ENCODE measurements at places on chromosomes 3 and 15.
A peak's percentile ranks its signal among the peaks of the same experiment; 100 is the strongest.

GRCh38 chr15:33113666-33114373, 80.7 kb downstream of the FMN1 start:
- no peak for DNase-seq

DNA sequence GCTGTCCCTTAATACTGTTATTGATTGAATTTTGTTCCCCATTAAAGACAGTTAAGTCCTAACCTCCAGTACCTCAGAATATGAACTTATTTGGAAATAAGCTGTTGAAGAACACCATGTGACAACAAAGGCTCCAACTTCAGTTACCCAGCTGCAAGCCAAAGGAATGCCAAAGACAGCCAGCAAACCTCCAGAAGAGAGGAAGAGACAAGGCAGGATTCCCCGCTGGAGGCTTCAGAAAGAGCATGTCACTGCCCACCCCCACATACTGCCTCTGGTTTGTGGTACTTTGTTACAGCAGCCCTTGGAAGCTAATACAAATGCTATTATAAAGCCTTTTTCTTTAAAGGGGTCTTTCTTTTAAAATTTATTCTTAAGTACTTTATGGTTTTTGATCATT, 18.4 kb upstream of the NEK10 start:
- DNase-seq: no peak

DNA sequence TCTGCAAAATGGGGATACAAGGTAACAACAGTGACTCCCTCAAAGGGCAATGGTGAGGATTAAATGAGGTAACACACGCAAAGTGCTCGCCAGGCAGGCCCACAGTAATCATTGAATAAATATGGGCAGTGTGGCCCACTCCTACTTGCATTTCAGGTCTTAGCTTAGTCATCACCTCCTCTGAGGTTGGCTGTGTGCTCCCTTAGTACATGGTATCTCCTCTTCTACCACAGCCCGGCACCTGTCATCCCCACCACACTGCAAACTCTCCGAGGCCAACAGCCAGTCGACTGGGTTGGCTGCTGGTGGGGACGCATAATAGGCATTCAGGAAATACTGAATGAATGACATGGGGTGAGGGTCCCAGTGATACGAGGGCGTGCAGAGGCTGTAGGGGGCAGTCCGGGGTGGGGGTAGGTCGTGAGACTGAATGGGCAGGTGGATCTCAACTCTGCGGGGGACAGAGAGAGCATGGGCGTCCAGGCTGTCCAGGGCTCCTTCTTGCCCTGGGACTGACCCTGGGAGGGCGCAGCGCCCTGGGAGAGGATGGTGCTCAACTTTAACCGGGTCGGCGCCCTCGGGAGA, 375 bp upstream of the MYZAP start:
- no peak for DNase-seq

- no peak for DNase-seq
Measured at GRCh38 chr3:149085828-149086231, 503 bp downstream of the HLTF start.

GRCh38 chr3:12831301-12831866, 10.0 kb downstream of the RPL32 start:
- no peak for DNase-seq

GRCh38 chr15:71148048-71148447, 32.8 kb downstream of the THSD4 start:
- DNase-seq: no peak

- DNase-seq: no peak
Measured at GRCh38 chr3:126339466-126339865, 17.7 kb downstream of the KLF15 start.

GRCh38 chr3:42698216-42698910, 4.2 kb downstream of the HHATL start:
- DNase-seq: no peak

DNA sequence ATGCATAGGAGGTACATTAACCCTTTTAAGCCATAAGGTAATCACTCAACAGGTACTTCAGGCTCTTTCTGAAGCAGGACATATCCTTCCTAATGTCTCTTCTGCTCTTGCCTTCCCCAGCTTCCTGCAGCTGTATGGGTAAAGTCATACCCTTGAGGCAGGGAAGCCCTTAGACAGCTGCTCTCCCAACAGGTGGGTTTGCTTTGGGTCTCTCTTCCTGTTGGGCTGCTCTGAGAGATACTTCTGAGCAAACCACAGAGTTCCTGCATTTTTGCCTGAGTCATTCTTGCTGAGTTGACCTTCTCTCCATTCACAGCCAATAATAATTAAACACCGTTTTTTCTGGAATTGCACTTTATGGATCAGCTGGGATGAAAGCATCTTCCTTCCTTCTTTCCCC, 2.0 kb upstream of the TRAT1 start:
- DNase-seq: no peak

DNA sequence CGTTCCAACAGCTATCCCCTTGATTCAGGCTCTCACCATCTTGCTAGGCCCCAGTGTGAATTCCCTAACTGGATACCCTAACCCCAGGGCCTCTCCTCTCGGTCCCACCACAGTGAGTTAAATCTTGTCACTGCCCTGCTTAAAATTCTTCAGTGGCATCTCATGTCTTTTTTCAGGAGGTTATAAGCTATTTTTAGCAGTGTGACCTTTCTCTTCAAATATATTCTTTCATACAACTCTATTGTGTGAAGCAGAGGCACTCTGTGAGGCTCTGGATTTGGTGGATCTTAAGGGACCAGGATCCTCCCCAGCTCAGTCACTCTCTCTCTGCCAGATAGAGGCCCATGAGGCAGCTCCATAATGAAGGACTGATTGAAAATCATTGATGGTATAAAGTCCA, 760.4 kb downstream of the NTRK3 start:
- DNase-seq: no peak

GRCh38 chr15:25679964-25680685, 183.0 kb downstream of the ATP10A start:
- DNase-seq: no peak

DNA sequence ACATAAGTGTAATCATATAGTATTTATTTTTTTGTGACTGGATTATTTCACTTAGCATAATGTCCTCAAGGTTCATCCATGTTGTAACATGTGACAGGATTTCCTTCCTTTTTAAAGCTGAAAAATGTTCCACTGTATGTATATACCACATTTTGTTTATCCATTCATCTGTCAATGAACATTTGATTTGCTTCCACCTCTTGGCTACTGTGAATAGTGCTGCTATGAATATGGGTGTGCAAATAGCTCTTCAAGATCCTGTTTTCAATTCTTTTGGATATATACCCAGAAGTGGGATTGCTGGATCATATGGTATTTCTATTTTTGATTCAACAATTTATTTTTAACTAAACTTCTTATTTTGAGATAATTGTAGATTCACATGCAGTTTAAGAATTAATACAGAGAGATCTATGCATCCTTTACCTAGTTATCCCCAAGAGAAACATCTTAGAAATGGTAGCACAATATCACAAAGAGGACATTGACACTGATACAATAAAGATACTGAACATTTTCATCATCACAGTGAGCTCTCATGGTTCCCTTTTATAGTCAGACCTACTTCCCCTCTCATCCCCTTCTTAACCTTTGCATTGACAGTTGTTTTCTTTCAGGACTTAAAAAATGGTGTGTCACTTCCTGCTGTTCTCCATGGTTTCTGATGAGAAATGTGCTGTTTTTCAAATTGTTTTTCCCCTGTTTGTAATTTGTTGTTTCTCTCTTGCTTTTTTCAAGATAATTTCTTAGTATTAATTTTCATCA, 90.1 kb downstream of the SATB1 start:
- DNase-seq: no peak

GRCh38 chr3:137062250-137062649, 104.5 kb downstream of the IL20RB start:
- DNase-seq: no peak

DNA sequence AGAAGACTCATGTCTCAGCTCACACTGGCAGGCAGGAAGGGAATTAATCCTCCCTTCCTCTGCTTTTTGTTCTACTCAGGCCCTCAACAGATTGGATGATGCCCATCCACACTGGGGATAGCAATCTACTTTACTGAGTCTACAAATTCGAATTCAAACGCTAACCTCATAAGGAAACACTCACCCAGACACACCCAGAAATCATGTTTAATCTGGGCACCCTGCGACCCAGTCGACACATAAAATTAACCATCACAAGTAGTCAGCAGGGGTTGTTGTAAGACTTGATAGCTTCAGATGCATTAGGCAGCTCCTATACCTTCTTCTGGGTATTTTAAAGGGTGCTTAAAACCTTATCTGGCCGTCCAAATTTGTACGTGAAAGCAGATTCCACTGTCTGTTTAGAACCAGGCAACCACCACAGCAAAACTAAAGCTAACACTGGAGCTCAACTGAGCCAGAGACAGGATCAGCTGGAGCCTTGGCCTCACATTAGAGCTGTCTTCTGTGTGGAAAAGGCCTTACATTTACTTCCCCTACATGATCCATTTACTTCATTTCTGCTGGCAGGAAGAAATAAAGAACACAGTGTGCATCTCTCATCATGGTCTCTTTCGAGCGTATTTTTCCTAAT, 407.3 kb upstream of the PPP2R3A start:
- DNase-seq: no peak

- no peak for DNase-seq
Measured at GRCh38 chr3:23459889-23460546, 256.9 kb downstream of the UBE2E2 start.

GRCh38 chr3:51836606-51837005, 24.8 kb upstream of the IQCF2 start:
- no peak for DNase-seq

- DNase-seq: no peak
Measured at GRCh38 chr3:96449346-96449745, 365.0 kb upstream of the EPHA6 start.

DNA sequence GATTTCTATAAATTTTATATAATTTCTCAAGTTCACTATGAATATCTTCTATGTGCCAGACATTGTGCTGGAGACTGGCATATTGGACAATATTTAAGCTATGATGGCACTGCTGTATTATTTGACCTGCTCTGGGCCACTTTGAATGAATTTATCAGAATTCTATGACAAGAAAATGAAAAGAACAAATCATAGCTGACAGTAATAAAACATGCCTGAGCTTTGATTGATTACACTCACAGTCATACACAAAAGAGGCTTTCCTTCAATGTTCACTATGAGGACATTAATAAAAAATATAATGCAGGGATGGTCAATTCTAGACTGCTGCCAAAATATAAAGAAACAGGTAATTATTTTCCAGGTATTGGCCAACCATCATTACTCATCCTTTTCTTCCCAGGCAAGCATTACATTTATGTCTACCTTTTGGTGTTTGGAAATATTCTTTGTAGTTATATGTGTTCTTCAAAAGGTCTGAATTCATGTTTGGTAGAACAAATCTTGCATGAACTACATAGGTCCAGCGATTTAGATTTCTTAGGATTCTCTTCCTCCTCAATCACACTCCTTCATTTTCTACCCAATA, 81.0 kb upstream of the ALCAM start:
- no peak for DNase-seq

DNA sequence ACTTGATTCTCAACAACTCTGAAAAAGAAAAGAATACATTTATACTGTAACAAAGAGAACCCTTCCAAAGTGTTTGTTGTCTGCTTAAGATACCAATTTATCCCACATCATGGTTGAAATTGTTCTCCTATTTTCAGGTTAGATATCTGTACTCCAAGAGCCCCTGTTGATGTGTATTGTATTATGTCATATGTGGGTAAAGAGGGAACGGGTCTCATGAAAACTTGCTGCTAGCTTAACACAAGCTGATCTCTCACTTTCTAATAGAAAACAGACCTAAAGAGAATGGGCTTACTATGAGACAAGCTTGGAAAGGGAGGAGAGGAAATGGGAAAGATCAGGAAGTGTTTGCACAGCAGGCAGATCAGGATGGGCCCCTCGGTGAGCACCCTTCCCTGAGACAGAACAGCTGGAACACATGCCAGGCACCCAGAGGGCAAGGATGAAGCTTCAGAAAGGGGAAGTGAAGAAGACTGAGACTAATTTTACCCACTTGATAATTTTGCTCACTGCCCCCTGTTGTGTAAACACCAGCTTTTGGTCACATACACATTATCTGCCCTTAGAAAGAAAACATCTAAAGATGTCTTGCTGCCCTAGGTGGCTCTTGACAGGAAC, 747.9 kb upstream of the CCDC54 start:
- no peak for DNase-seq

GRCh38 chr3:197345390-197345789, 47.0 kb upstream of the DLG1 start:
- DNase-seq: no peak

GRCh38 chr3:43231276-43232000, 54.9 kb upstream of the SNRK start:
- DNase-seq: no peak

DNA sequence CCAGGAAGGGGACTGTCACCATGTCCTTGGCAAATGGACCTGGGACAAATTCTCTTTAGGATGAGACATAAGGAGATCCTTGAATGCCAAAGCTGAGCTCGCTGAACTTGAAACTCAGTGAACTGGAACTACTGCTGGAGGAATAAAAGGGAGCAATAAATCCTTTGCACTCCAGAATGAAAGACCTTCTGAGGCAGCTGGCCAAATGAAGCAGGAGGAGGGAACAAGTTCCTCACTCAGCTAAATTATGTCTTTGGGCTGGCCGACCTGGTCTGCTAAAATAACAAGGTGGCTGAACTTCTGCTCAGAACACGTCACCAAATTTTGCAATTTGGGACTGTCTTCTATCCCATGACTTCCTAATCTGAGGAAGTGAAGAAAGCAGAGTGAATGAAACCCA, 314.7 kb downstream of the LPP start:
- peak; percentile 65 for DNase-seq

- DNase-seq: peak; percentile 47
Measured at GRCh38 chr3:54988838-54989630, 61.2 kb upstream of the LRTM1 start.

- DNase-seq: no peak
Measured at GRCh38 chr3:60309539-60310268, 941.5 kb downstream of the FHIT start.

- DNase-seq: peak; percentile 61
Measured at GRCh38 chr3:132289316-132289715, 27.9 kb upstream of the ACP3 start.
